Stimulated activated CD4-positive, alpha-beta T cell treated with anti-CD3 and anti-CD28 coated beads, TNF-alpha, amount 100 ng/mL, for 24 hours (primary cell): ENCODE measurements at places on chromosomes 13 and 19.

DNA sequence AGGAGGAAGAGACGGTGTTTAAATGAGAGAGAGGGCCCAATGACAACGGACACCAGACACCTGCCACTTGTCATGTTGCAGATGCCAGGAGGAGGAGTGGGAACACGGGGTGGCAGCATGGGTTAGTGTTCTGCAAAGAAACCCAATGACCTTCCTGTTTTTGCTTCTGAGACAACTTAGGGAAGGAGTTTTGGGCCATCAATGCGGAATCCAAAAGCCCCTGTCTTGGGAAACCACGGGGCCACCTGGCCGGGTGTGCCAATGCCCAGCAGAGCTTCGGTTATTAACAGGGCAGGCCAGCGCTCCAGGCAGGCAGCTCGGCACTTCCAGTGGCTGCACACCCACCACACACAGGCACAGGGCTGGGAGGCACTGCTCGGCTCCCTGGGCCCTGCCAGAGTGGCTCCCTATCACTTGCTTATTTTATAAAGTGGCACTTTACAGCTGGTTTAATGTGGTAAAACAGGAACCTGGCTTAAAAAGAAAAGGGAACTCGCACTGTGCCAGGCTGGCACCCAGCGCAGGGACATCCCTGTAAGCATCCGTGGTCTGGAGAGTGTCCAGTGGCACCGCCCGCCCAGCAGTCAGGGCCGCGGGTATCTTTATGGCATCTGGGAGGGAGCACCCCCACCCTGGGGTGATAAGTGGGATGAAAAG, 19.1 kb downstream of the ELL start:
- DNase-seq, result no peak

DNA sequence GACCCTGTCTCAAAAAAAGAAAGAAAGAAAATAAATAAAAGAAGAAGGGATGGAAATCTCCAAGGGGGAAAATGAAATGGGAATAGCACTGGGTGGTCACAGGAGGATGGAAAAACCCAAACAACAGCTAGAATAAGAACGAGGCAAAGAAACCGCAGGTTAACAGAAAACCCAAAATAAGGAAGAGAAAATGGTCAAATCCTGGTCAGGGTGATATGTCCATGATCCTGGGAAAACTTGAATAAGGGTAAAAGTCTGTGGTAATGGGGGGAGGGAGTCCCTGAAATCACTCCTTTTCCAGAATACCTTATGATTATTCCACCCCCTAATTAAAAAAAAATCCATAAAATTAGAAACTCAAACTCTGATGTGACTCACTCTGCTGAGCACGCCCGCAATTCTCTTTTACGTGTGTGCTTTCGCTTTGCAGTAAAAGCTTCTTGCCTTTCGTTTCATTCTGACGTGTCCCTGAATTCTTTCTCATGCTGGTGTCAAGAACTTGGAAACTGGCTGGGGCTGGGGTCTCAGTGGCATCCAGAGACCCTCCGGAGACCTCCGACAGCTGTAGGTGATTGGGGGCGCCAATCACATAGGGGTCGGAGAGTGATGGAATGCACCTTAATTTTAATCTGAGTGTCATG, 4.3 kb upstream of the NAXD start:
- no peak for DNase-seq

GRCh38 chr13:49701491-49701890, 10.2 kb upstream of the EBPL start:
- DNase-seq, result no peak

DNA sequence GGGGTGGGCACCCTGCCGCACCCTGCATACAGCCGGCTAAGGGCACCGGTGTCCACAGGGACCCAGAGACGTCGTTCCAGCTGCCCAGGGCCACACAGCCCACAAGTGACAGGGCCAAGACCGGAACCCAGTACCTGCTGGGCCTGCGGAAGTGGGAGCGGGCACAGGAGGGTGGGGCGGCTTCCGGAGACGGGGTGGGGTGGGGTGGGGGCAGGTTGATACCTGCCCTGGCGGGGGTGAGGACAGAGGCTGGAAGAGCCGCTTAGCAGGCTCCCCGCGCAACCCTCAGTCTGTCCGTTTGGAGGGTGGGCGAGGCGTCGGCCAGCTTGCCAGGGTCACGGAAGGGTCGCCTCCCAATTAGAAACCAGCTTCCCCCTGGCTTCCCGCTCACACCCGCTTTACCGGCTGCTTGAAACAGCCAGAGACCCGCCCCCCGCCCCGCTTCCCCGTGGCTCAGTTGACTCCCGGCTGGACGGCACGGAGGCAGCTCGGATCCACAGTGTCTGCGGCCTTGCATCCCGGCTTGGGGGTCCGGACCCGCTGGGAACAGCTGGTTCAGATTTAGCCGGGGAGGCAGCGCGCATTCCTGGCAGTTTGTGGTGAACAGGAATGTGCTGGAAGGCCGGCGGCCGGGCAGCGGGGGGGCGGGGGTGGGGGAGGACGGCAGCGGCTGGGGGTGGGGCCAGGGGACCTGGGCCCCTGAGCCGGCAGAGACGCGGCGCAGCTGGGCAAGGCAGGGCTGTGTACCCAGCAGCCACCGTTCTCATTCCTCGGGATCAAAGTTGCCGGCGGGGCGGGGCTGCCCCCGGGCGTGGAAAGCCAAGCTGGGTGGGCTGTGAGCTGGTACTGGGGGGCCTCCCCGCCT, 1.9 kb downstream of the CNN2 start:
- DNase-seq, result no peak

DNA sequence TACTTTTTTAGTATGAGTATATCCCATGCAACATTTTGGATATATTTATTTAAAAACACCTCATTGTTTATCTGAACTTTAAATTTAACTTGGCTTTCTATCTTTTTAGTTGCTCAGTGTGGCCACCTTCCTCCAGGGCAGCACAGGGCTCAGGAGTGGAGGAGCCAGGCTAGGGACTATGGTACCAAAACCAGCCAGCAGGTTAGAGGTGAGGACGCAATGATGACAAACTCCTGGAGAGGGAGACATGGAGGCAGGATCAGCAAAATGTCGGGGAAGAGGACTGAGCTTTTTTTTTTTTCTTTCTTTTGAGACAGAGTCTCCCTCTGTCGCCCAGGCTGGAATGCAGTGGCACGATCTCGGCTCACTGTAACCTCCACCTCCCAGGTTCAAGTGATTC, 29.6 kb upstream of the CALM3 start:
- DNase-seq, result no peak

DNA sequence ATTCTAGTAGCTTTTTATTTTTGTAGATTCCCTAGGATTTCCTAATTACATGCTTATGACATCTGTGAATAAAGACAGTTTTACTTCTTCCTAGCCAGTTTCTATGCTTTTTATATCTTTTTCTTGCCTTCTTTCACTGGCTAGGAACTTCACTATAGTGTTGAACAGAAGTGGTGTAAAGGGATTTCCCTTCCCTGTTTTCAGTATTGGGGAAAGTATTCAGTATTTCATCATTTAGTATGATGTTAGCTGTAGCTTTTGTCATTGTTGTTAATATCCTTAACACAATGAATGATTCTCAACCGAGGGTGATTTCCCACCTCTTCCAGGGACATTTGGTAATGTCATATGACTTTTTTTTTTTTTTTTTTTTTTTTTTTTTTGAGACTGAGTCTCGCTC, 77.3 kb downstream of the SLC6A16 start:
- DNase-seq, result no peak

GRCh38 chr13:75324413-75324940, 157.5 kb downstream of the TBC1D4 start:
- no peak for DNase-seq

GRCh38 chr13:69496981-69497380, 610.6 kb upstream of the ATXN8OS start:
- no peak for DNase-seq

GRCh38 chr19:31100206-31100590, 249.0 kb downstream of the TSHZ3 start:
- DNase-seq, result no peak

- no peak for DNase-seq
These were observed 5.4 kb upstream of the LRFN1 start for GRCh38 chr19:39325778-39326665.
